ENCODE measurements at places on chromosomes 16 and 17.

DNA sequence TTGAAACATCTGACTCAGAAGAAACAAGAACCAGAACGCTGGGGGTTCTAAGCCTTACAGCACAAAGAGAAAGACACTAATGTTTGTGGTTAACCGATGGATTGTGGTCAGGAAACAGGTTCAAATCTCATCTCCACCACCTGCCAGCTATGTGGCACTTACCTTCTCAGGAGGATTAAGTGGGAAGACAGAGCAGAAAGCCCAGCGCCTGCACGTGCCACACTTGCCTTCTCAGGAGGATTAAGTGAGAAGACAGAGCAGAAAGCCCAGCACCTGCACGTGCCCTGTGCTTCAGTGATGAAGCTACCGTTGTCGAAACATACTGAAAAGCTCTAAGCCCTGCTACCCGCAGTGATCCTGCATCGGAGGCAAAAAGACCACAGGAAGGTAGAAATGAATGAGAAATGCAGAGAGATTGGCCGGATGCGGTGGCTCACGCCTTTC, 90.6 kb downstream of the NXN start:
- no peak for ATAC-seq

- no peak for ATAC-seq
Measured at GRCh38 chr17:2872282-2872681, 76.0 kb downstream of the RAP1GAP2 start.

DNA sequence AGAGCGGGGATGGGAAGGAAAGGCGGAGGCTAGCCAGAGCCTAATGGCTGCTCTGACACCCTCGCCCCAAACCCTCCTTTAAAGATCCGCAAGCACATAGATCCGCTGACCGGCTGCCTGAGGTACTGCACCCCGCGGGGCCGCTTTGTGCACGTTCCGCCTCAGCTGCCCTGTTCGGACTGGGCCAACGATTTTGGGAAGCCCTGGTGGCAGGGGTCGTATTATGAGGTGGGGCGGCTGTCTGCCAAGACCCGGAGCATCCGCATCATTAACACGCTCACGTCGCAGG, 663 bp downstream of the CYB5D1 start:
- no peak for ATAC-seq

DNA sequence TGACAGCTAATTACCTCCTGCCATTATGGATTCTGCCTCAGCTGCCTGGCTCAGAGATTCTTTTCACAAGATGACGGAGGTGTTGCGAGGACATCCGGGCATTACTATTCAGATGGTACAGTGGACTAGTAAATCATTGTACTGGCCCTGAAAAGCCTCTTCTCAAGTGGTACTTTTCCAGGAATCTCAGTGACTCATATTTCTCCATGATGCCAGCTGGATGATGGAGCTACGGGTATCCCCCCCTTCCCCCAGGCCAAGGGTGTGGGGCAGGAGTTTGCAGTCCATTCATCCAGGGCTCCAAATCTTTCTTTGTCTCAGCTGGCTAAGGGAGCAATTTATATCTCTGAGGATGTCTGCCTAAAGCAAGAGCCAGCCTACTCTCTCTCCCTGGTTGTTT, 107.7 kb upstream of the GPR139 start:
- ATAC-seq = no peak

DNA sequence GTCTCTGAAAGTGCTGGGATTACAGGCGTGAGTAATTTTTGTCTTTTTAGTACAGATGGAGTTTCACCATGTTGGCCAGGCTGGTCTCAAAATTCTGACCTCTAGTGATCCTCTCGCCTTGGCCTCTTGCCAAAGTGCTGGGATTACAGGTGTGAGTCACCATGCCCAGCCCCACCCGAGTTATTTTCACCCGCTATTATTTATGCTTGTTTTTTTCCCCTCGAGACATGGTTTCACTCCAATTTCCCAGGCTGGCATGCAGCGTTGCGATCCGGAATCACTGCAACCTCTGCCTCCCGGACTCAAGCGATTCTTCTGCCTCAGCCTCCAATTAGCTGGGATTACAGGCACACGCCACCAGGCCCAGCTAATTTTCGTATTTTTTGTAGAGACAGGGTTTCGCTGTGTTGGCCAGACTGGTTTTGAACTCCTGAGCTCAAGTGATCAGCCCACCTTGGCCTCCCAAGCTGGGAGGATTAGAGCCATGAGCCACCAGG, 9.2 kb downstream of the RPL23 start:
- ATAC-seq = no peak

GRCh38 chr17:5225668-5226457, 8.8 kb downstream of the SCIMP start:
- no peak for ATAC-seq

DNA sequence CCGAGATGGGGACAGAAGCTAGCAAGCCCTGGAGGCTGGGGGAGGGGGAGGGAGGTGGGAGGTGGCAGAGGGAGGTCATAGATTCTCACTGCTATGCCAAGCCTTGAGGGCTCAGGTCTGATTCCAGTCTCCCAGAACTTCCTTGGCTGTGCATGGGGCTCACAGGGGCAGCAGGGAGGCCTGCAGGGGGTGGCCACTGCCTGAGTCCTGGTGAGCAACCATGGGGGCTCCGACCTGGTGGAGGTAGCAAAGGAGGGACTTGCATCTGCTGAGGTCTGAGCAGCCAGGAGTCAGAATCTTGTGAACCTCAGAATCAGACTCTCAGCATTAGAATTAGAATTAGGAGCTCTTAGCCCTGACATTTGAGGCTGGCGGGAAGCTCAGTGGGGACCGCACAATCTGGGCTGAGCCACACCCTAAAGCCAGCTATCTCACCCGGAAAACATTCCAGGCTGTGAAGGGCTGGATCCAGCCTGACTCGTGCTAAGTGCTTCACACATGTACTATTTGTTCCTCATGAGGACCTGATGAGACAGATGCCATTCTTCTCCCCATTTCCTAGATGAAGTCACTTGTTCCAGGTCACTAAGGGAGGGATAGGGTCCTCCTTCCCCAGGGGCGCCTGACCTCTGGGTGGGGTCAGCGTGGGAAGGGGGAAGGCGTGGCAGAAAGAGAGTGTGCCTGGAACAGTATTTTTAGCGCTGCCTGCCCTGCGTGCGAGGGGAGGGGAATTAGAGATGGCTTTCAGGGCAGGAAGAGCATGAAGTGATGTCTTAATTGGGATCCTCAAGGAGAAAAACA, 17.3 kb upstream of the KCNJ12 start:
- peak; percentile 66 for ATAC-seq

Measured in gastroesophageal sphincter (tissue), 4 donors.